ENCODE measurements at places on chromosomes 16 and 17.

DNA sequence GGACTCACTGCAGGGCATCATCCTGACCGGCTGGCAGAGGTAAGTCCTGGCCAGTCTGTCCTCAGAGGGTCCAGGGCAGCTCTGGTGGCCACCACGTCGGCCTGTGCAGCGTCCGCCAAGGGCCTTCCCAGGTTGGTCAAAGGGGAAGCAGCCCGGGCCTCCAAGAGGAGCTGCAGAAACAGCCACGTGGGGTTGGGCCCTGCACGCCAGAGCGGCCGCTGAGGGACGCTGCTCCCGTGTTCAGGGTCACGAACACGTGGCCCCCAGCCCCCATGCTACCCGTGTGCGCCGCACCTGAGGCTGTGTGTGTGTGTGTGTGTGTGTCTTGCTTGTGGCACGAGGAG, 13.3 kb downstream of the CYBC1 start:
- DNase-seq, result no peak

GRCh38 chr17:4573669-4574068, 10.7 kb upstream of the SMTNL2 start:
- DNase-seq, result no peak

GRCh38 chr17:74153456-74153810, 50.0 kb upstream of the RPL38 start:
- no peak for DNase-seq

- DNase-seq, result no peak
Observed at GRCh38 chr17:34920676-34921075, 40.6 kb downstream of the CCT6B start.

- no peak for DNase-seq
Observed at GRCh38 chr17:43328650-43329049, 70.1 kb upstream of the ARL4D start.

DNA sequence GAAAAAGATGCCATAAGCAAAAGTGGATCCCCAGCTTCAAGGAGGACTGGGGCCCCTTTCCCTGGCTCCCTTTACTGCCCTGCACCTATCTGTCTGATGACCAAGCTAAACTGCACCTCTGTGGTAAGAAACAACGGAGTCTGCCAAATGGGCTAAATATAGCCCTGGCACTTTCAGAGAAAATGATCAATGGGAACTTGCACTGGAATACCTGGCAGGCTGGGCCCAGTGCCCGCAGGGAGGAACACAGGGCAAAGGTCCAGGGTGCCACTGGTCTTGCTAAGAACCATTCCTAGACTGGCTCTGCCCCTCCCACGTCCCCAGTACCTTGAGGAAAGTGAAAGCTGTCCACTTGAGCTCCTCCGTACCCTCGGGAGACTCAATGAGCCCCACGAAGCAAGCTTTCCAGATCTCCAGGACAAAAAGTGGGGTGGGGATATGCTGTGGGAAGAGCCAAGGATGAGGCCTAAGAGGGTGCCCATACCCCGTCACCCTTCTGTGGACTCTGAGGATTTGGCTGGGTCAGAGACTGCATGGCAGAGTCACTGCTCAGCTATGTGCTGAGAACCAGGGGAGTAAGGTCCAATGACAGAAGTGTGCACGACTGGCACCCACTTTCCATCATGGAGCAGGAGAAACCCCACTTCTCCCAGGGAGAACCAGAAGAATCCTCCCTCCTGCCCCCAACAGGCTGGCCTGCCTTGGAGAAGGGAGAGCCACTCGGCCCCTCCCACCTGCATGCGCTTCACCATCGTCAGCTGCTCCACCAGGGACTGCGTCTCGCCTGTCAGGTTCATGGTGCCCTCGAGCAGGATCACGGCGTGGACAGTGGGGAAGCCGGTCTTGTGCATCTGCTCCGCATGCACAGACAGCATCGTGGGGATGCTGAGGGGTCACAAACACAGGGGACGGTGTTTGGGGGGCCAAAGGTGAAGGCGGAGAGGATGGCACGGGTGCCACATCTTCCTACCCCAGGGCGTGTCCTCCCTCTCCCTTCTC, 17.4 kb downstream of the CSF3 start:
- no peak for DNase-seq

DNA sequence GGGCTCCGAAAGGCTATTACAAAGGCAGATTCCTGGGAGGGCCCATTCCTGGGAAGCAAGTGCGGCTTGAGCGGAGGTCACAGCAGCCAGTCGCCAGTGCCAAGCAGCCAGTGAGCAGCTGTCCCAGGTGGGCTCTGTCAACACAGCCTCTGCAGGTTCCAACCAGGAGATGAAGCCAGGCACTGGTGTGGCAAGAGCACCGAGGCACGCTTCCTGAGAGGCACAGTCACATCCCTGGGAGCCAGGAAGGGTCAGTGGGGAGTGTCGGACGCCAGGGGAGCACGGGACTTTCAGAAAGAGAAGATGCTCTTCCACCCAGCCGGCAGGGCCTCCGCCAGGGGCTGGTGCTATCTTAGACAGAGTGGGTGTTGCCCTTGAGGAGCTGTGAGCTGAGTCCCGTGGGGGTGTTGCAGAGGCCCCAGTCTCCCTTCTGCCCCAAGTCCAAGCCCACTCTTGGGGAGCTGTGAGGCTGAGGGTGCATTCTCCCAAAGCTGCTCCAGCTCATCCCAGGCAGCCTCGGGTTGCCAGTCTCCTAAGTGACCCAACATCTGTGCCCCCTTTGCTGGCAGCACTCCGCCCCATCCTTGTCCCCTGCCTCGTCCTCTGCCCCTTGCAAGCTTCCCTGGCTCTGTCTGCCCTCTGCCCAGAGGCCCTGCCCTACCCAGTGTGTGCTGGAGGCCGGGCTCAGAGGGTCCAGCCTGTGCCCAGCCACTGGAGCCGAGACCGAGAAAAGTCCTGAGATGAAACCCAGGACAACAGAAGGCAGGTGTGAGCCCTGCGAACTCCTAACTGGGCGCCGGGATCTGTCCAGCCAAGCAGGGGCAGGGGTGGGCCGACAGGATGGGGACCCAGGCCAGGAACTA, 6.6 kb downstream of the UBALD1 start:
- no peak for DNase-seq

DNA sequence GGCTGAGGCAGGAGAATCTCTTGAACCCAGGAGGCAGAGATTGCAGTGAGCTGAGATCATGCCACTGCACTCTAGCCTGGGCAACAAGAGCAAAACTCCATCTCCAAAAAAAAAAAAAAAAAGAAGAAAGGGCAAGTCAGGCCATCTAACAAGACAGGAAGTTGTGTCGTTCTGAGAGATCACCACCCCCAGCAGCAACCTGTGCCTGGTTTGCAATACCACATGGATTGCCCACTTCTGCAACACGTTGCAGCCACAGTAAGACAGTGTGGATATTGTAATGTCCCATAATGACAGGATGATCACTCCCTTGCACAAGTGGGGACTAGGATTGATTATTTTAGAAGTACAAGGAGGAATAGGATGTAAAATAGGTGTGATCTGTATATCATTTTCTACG, 3.4 kb upstream of the KRTAP2-4 start:
- DNase-seq, result no peak

GRCh38 chr17:3527468-3527867, 30.1 kb downstream of the TRPV3 start:
- no peak for DNase-seq

DNA sequence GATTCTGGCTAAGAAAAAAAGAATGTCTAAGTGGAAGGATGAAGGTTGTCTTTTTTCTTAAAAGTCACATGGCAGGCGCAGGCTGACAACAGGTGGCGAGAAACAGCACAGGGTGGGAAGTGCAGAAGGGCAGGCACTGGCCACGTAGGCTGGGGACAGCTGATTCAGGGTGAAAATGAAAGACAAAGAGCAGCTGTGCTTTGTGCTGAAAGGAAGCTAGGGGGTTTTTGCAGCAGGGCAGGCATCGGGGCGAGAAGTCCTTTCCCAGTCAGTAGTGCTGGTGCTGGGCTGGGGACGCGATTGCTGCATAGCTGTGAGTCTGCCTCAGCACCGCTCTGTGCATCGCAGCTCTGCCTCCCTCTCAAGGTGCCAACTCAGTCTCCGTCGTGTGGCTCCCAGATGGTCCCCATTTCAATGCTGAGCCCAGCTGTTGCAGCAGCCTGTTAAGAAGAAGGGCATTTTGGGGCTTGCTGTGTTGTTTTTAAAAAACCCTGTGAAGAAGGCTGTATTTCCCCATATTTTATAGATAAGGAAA, 183.1 kb upstream of the CCL2 start:
- DNase-seq, result no peak

DNA sequence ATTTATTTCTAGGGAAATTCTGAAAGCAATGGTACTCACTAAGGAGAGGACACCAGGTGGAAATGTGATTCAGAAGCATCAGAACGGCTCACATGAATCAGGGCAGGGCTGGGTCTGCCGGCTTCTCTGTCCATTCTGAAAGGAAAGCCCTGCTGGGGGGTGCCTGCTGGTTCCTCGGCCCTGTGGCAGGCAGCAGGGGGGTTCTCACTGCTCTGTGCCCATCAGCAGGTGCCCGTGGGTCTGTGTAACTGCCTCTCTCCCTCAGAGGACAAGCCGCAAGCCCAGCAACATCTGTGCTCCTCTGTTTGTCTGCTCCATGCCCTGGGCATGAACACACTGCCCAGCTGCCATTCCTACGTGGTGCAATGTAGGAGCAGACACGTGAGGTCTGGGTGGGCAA, 74.9 kb upstream of the ZNF423 start:
- DNase-seq, result no peak

- DNase-seq, result no peak
Observed at GRCh38 chr16:87000001-87000400, 317.2 kb downstream of the C16orf95 start.

DNA sequence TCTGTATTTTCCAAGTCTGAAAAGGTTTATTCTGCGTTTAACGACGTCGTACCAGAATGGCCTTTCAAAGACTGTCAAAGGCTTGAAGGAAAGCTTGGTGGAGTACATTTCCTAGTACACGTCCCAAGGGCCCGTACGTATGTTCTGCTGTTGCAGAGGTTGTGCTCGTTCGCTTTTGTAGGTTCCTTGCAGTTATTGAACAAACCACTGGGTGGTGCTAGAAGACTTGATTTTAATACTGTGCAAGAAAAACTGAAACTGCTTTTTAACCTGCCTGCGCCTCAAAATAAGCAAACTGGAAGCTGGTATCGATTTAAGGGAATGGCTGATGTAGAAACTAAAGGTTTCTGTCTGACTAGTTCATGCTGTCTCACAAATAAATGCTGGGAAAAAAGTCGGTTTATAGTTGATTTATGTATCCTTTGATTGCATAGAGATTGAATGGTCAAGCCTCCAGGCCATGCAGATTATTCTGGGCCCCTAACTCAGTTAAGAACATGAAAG, 54.6 kb downstream of the USP10 start:
- no peak for DNase-seq

DNA sequence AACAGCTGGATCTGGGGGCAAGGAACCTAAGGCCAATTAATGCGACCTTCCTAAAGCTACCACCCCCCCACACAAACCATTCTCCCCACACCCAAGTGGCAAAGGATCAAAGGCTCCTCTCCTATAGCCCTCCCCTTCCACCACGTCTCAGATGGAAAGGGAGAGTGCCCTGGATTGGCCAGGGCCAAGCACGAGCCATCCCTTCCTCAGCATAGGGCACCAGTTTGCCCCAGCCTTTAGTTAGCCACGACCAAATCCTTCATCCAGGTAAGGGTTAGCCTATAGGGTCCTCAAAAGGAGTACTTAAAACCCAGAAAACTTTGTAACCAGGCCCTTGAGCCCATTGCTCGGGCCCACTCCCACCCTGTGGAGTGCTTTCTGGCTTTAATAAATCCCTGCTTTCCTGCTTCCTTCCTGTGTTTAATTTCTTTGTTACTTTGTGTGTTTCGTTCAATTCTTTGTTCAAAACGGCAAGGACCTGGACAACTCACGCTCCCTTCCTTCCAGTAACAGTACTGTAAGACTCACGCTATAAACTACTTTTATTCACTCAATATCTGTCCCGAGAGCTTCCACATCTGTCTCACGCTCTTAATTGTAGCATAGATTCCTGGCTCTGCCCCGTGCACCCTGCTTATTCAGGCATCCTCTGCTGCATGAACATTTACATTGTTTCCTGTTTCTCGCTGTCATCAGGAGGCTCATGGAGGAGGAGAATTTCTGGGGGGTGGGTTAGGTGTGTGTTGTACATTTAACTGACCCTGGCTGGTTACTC, 62.3 kb downstream of the TNFRSF13B start:
- DNase-seq, result no peak

GRCh38 chr17:12362853-12363455, 302.7 kb upstream of the MYOCD start:
- DNase-seq, result no peak

GRCh38 chr17:17354560-17355349, 51.6 kb downstream of the NT5M start:
- no peak for DNase-seq

DNA sequence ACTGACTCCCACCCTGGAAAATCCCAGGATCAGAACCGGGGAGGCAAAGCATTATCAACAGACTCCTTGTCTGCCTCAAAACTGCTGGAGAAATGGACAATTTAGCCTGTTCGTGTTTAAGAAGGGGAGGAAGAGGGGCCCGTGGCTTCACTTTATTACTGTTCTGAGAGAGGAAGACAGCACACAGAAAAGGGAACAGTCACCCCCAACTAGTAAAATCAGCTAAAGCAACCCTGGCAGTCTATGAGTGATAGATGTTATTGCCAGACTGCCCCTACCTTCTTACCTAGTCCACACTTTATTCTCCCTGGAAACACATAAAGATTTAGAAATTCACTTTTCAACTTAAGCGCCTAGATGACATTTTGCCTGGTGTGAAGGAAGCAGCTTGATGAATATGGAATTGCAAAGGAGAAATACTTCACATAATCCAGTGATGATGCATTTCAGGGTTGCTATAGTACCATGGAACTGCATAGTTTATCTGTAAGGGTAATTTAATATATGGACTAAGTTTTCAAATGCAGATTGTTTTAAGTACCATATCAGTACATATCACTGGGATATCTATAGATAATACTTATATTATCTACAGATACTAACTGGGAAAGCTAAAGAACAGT, 36.9 kb upstream of the TRAP1 start:
- DNase-seq, result no peak

- DNase-seq, result no peak
Observed at GRCh38 chr16:30142672-30143346, 19.8 kb upstream of the MAPK3 start.

- DNase-seq, result no peak
Observed at GRCh38 chr16:17235147-17235815, 235.5 kb downstream of the XYLT1 start.

DNA sequence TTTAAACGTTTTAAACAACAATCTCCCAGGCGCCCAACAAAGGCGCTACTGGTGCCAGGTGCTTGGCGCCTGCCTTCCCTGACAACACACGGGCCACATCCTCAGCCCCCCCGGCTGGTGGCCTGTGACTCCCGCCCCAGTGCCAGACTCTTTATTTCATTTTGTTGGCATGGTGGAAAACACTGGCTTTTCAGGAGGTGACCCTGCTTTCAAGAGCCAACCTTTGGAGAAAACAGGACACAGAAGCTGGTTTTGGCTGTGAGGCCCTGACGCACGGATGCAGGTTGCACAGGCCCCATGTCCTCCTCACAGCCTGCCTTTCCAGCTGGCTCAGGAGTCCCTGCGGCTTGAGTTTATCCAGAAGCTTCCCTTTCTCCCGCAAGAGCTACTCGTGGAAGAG, 100.0 kb downstream of the METRNL start:
- no peak for DNase-seq

- DNase-seq, result no peak
Observed at GRCh38 chr16:56203052-56203451, 11.8 kb downstream of the GNAO1 start.

Measured in GOT3 (cell line).